ENCODE measurements at places on chromosomes 1 and 21.

- DNase-seq = no peak
Measured at GRCh38 chr1:47644212-47644573, 206.3 kb downstream of the FOXD2 start.

GRCh38 chr1:31238986-31239613, 587 bp downstream of the NKAIN1 start:
- DNase-seq = no peak

GRCh38 chr1:230308039-230308438, 118.1 kb downstream of the PGBD5 start:
- DNase-seq = peak; percentile 88

- DNase-seq = peak; percentile 18
Measured at GRCh38 chr1:203217139-203217655, 12.3 kb downstream of the CHIT1 start.

- DNase-seq = no peak
Measured at GRCh38 chr1:230858236-230858820, 10.0 kb downstream of the C1orf198 start.

GRCh38 chr1:201216395-201217085, 25.9 kb downstream of the IGFN1 start:
- DNase-seq = no peak

GRCh38 chr1:201561195-201561564, 22.3 kb downstream of the NAV1 start:
- DNase-seq = no peak

GRCh38 chr1:3127738-3128137, 58.7 kb downstream of the PRDM16 start:
- no peak for DNase-seq

DNA sequence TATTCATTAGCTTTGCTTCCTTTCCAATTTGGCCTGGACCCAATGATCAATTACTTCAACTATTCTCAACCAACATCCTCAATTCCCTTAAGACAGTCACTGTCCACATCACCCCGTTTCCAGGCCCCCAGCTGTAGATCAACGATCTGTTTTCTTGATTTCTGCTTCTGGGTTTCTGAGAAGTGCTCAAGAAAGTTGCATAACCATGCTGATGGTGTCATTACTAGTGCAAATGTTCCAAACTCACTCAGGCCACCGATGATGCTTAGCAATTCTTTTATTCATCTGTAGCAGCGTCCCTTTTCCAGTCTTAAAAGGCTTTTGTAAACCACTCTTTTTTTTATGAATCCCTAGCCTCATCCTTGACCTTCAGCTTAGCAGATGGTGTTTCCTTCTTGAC, 155.8 kb upstream of the PTGFR start:
- no peak for DNase-seq

GRCh38 chr1:205410581-205411298, 11.1 kb downstream of the LEMD1 start:
- DNase-seq = no peak

GRCh38 chr1:88740784-88741183, 56.7 kb downstream of the PKN2 start:
- DNase-seq = no peak

DNA sequence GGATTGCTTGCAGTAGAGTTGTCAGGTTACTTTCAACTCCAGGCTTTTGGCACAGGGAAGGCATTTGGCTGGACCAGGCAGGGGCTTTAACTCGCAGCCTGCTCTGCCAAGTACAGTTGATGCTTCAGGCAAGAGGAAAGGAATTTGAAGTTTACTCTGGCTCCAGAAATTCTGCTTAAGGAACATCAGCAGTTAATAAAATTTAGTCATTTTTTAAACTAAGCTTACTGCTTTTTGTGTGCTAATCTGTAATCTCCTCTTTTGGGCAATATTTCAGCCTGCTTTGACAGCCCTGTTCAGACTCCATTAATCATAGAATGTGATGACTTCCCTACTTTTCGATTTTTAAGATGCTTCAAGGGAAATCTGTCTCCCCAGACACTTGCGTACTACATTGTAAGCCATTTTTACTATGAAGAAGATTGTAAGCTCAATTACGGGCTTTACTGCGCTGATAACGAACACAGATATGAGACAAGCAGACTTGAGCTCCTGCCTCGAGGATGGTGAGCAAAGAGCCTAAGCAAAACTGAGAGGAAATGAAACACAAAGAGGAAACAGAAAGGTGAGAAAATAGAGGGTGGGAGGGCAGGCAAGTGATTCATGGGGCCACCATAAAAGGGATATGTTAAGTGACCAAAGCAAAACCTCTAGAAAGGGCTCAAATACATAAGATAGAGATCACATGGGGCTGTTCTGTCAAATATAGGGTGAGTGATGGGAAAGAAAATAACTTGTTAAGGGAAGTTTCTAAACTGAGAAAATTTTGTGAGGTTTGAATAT, 76.6 kb upstream of the VAV3 start:
- DNase-seq = no peak

DNA sequence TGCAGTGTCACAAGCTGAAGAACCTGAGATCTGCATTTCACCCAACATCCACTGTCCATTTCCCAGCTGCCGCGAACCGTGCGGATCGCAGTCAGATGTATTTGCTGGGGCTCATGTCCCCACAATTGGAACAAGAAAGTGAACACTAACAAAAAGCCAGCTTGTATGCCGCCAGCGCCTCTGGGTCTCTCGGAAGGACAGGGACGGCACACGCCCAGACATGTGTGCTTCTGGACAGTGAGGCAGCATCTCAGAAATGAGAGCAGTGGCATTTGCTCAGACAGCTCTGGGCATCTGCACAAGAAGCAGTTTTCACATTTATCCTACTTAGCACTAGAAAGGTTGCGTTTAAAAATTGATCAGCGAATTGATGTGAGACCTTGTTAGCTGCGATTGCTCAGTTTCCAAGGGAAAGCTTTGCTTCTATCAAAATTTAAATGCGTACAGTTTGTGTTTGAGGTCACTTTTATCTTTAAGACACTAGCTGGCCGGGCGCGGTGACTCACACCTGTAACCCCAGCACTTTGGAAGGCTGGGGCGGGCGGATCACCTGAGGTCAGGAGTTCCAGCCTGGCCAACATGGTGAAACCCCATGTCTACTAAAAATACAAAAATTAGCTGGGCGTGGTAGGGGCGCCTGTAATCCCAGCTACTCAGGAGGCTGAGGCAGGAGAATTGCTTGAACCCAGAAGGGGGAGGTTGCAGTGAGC, 28.7 kb downstream of the KCNAB2 start:
- DNase-seq = no peak

DNA sequence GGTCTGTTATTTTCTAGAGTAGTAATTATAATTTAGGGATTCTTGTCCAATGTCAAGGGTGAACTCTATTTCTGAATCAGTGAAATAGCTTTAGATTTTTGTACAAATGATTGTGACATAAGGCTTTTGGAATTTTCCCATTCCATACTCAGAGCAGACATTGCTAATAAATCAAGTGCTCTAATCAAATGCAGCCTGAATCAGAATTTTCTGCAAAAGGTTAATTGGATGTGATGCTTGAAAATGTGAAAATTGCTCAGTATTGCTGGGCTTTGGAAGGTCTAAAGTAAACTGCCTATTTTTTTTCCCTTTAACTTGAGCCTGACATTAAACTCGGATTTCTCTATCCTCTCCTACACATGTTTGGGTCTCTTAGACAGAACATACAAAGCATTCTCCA, 23.2 kb downstream of the SGIP1 start:
- no peak for DNase-seq

DNA sequence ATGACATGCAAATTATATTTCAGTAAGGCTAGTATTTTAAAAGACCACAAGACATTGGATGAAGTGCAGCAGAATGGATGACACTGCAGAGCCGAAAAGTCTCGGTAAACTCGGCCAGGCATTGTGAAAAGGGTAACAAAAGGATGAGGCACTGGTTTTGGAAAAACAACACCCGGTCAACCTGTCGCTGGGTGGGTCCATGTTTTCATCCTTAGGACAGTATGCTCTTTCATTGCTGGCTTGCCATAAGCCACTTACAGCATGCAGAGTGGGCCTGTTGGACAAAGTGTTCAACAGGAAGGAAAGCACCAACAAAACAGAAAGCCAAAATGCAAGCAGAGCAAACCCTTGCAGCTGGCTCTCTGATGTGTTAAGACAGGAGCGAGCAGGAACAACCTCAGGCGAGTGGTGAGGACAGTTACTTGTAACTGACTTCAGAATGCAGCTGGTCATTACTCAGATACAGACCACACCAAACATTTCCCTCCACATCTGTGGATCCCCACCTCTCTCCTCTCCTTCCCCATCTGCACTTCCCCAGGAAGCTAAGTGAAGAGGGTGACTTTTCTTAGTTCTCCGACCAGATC, 2.9 kb upstream of the RCAN1 start:
- no peak for DNase-seq

Measured in ACHN (cell line).